ENCODE measurements at places on chromosomes 2 and 18. TPM values are rescaled to one million over a fixed set of nuclear protein-coding genes. Genes with fewer than 3 reads are reported as not detected.

GRCh38 chr18:53281406-53281805, 941.4 kb downstream of the DCC start:
- no peak for DNase-seq

DNA sequence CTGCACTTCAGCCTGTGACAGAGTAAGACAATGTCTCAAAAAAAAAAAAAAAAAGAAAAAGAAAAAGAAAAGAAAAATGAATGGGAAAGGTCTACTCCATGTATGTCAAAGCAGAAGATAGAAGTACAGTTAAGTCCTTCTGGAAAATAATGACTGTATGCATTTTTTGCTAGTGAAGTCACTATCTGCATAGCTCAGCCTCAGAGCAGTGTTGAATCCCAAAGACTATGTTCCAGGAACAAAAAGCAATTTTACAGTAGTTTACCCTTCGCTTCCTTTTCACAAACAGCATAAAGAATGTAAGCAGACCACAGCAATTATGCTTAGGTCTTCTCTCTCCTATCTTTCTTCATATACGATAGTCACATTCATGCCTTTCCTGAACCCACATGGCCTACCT, 497.4 kb downstream of the CMPK2 start:
- DNase-seq, result no peak

DNA sequence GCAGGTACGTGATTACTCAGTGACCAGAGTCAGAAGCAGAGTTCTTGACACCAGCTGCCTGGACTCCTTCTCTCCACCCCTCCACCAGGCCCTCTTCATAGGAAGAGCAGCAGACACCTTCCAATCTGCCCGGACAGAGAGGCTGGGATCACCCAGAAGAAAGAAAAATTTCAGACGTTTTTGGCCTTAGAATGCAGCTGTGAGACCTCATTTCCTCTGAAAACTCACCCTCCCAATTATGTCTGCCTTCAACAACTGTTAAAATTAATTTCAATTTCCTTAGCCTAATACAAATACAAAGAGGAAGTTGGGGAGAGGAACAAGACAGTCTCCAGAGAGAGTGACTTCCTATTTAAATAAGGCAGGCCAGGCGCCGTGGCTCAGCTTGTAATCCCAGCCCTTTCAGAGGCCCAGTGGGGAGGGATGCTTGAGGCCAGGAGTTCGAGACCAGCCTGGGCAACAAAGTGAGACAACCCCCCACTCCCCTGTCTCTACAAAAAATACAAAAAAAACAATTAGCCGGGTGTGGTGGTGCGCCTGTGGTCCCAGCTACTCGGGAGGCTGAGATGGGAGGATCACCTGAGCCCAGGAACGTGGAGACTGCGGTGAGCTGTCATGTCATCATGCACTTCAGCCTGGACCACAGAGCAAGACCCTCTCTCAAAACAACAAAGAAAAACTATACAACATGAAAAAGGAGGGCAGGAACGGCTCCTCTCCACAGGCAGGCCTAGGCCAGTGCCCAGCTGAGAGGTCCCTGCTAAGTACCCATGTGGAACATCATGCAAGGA, 1.6 kb downstream of the SLC66A2 start:
- DNase-seq, result no peak

DNA sequence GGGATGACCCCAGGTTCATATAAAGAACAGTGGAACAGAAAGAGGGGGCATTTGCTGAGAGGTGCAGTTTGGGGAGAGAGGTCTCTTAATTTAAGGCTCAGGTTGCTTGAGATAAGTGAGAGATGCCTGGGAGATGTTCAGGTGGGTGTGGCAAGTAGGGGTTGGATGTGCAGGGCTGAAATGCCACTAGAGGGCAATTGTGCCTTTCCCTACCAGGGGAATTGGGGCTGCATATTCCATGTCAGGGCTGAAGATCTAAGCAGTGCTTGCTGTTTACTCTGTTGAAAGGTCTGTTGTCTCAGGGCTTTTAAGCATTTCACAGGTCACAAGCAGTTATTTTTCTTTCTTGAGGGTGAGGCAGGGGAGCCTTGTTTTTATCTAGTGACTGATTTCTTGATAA, 7.8 kb downstream of the CCDC85A start:
- DNase-seq, result peak; percentile 64

GRCh38 chr2:241987726-241988125, 118.2 kb downstream of the RTP5 start:
- DNase-seq, result no peak

- no peak for DNase-seq
These were observed 137.1 kb downstream of the ARHGAP28 start for GRCh38 chr18:6866552-6867085.

GRCh38 chr2:9344434-9344833, 78.9 kb downstream of the ITGB1BP1 start:
- DNase-seq, result no peak

GRCh38 chr2:127695491-127696472, 5.5 kb upstream of the SFT2D3 start:
- DNase-seq, result peak; percentile 50

GRCh38 chr2:137872577-137872976, 91.7 kb upstream of the HNMT start:
- DNase-seq, result no peak

GRCh38 chr2:233053928-233054784, 6.0 kb upstream of the INPP5D start:
- DNase-seq, result peak; percentile 60

DNA sequence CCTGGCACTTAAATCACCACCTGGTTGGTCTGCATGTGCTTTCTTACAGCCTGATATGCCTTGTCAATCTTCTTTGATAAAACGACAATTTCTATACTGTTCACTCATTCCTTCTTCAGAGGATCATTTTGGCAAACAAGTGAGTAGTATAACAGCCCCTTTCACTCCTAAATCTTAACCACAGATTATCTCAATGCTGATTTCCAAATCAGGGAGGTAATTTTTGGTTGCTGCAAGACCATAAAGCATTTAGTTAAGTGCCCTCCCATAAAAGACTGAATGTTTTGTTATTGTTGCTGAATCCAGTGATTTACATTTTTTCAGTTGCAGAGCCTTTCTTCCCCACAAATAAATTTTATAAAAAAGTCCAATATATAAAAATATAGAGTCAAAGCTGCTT, 129.2 kb upstream of the CYP26B1 start:
- DNase-seq, result no peak

GRCh38 chr2:219254590-219255201, 978 bp upstream of the TUBA4A start:
- DNase-seq, result no peak

DNA sequence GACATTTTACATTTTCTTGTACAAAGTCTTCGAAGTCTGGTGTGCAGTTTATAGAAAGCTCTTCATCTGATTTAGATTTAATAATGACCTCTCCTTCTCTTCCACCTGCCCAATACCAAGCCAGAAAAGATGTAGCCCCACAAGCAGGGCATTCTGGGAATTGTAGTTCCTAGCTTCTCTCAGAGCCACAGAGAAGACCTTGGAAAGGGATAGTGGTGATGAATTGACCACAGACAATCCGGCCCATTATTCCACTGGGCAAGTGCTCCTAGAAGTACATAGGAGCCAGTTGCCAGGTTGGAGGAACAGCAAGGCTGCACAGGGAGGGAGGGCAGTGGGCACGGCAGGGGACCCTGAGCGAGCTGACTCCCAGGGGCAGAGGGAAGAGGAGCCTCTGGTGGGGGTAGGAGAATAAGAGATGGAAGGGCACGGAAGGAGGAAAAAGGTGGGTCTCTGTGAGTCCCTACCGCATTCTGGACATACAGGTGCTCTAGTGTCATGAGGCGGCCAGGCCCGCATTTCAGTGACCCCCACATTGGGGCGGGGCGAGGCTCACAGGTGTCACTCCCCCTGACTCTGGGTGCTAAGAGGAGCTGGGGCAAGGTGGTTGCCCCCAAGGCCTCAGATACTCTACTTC, 152.5 kb upstream of the HAAO start:
- DNase-seq, result no peak

DNA sequence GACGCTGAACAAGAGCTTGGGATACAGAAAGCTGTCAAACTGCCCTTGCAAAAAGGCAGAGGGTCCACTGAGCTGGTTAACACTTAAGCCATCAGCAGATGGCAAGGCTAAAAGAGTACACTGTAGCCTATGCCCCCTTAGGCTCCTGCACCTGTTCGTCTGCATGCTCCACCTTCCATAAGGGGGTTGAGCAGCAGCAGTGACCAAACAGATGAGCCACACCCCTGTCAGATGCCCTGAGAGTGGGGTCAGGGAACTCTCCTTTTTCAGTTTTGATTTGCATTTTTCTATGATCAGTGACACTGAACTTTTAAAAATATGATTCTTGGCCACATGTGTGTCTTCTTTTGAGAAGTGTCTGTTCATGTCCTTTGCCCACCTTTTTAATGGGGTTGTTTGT, 402.5 kb upstream of the FAM98A start:
- no peak for DNase-seq

DNA sequence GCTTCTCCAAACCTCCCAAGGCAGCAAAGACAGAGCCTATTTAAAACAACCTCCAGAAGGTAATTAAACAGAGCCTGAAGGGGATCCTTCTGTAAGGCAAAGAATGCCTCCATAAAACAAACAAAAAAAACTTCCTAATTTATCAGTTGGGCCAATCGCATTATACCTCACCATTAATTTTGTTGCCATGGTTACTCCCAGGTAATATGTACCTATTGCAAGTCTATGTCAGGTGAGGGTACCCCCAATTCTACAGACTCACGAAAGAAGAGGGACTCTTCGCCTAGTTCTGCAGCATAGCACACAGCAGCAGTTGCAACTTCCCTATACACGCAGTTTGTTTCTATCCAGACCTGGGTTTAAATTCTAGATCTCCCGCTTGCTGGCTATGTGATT, 38.8 kb downstream of the SFXN5 start:
- no peak for DNase-seq

Gene SERPINB2
- total RNA-seq, result not detected

Gene HOXD8
- 24.9 TPM for total RNA-seq

Gene ITGB6
- total RNA-seq, result 11.1 TPM

Gene SERPINB7
- total RNA-seq, result not detected

Gene EVX2
- total RNA-seq, result not detected

Gene DIS3L2
- total RNA-seq, result 50.6 TPM

Gene STAT4
- 6.3 TPM for total RNA-seq

Gene CHMP1B
- total RNA-seq, result 84.7 TPM

Gene GBX2
- not detected for total RNA-seq

Gene SP100
- 84.0 TPM for total RNA-seq

Gene SERPINB12
- total RNA-seq, result not detected

Gene AGBL5
- 33.3 TPM for total RNA-seq

Gene MYO1B
- total RNA-seq, result 16.9 TPM

Gene SLC66A2
- 99.8 TPM for total RNA-seq

Gene MSTN
- 0.27 TPM for total RNA-seq

Gene ALLC
- not detected for total RNA-seq

All from thyroid gland (tissue), 4 donors.